HCT116 (cell line): ENCODE measurements at places on chromosomes 4 and X. TPM values are rescaled to one million over a fixed set of nuclear protein-coding genes. Genes with fewer than 3 reads are reported as not detected.
A peak's percentile ranks its signal among the peaks of the same experiment; 100 is the strongest.

EGF gene
- 0.57 TPM for total RNA-seq

GDPD2 gene
- not detected for total RNA-seq

ATP1B4 gene
- not detected for total RNA-seq

PRRG3 gene
- total RNA-seq, result not detected

CSAG1 gene
- 1.2 TPM for total RNA-seq

UGT2A1 gene
- total RNA-seq, result not detected

HGFAC gene
- 1.1 TPM for total RNA-seq

KIAA1210 gene
- total RNA-seq, result not detected

DIPK2B gene
- not detected for total RNA-seq

DNA sequence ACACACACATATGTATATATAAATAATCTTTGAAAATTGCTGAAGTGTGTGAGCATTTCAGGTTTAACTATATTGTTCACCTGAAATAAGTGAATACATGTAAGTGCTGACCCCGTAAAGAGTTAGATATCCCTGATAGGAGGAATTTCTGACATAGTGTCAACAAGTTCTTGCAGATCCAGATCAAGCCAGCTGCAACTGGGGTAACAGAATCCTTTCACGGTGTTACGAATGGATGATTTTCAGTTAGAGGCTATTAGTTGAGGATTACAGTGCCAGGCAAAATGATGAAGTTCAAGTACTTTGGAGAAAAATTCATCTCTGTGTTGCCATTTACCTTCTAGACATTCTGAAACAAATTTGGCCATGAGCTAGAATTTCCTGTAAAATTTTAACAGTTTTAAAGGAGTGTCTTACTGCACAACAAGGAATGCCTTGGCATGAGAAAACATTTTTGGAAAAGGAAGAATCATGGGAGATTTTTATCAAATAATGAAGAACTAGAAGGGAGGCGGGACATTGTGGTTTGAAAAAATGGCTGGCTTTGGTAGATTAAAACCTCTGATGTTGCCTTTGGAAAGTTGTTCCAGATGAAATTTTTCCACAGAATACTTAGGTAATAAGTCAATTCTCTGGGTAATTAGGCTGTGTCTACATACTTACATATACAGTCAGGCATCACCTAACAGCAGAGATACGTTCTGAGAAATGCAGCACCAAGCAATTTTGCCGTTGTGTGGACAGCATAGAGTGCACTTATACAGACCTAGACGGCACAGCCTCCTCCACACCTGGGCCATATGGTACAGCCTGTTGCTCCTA is 84.4 kb upstream of the FAT1 start:
- no peak for DNase-seq

DNA sequence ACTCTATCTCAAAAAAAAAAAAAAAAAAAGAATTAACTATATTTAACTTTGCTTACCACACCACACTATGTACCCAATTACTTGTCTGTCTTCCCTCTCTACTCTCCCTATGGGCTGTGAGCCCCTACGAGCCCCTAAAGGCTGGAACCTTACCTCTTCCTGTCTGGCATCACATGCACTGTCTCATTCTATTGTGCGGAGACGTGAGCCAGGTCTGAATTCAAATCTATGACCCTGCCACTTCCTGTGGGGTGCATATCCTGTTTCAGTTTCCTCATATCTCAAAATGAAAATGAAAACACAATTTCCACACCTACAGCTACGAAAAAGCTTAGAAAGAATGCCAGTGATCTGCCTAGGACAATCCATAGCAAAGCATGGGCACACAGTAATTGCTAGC is 42.9 kb upstream of the HS3ST1 start:
- DNase-seq, result no peak

DNA sequence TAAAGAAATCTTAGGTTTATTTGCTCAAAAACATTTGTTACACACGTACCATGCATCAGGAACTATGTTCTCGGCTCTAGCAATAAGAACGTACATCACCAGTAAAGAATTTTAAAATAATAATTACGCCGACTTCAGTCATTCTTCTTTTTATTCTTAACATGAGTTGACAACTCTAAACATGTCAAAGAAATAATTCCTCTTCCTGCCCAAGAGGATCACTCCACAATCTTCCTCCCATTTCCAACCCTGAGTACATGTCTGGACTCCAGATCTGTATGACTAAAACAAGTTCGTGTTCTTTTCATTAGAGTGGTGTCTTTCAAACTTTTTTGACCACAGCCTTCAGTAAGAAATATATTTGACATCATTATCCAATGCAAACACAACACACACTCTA is 201.6 kb upstream of the GRIA3 start:
- DNase-seq, result no peak

- DNase-seq, result no peak
Measured at GRCh38 chr4:98794565-98795205, 134.2 kb downstream of the EIF4E start.

GRCh38 chr4:182144626-182145333 is 98.4 kb upstream of the TENM3 start:
- DNase-seq, result no peak

DNA sequence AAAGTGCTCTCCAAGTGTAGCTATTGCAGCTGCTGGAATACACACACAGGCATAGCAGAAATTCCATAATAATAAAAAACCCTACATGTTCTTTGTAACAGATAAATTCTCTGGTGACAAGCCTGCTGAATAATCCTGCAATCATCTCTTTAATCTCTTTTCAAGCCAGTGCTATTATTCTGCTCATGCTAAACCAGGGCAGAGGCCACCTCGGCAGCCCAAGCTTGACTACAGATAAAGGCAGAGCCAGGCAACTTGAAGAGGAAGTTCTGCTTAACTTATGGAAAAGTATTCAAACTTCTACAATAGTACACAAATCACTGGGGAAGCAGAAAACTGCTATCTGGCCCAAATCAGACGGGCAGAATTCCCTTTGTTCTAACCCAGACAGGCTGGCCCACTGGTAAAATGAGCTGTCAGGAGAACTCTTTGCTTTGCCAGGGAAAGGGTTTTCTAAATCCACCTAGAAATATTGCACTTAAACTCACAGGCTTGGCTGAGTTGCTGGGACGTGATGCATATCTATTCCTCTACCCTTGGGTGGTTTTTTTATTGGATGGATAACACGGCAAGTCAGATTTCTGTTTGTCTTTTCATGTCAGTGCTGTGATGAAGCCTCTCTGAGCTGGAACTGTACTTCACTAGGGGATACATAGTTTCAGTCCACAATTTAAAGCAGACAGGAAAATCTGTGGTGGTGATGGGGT is 70.5 kb downstream of the GATB start:
- no peak for DNase-seq

- DNase-seq, result peak; percentile 16
Measured at GRCh38 chr4:77358315-77358928, 201.4 kb downstream of the CCNG2 start.

DNA sequence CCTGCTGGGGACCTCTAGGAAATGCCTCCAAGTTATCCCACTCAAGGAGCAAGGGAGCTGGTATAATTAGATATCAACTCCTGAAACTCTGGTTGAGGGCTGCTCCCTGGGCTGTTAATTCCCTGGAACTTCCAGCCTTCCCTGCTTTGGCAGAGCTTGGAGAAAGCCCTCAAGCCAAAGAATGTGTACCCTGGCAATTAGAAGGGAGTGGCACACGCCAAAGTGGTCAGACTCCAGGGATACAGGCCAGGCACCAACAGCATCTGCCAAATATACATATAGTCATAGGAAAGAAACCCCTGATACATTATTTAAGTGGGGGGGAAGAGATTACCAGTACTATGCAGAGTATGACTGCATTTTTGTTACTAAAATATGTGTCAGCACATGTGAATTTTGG is 616.8 kb downstream of the BCOR start:
- no peak for DNase-seq

DNA sequence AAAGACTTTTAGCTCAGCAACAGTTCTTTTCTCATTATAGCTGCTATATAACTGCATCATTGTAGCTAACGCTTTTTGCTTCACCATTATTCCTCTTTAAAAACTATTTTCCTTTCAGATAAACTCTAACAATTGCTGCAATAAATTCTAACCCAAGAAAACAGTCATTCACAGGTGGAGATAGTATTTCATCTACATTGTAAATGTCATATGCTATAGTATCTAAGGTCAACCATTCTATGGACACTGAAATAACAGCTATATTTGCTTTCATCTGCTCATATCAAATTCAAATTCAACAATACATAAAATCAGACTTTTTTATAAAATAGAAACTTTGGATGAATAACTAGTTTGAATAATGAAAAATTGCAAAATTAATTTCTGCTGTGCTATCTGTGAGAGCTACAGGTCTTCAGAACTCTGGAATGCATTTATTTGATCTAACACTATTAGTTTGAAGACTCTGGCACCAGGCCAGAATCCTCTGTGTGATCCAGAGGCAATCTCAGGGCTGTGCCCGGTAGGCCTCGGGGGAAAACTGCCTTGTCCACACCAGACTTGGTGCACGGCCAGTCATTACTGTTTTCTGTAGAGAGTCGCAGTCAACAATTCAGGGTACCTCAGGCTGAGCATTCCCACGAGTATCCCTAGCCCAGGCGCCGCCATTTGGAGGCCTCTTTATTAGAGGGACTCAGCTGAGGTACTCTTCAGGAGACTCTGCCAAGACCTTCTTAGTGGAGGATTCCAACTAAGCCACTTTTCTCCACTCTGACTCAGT is 332.4 kb downstream of the SLC7A11 start:
- DNase-seq, result no peak

- DNase-seq, result no peak
Measured at GRCh38 chr4:139083607-139083955, 68.0 kb downstream of the NOCT start.

DNA sequence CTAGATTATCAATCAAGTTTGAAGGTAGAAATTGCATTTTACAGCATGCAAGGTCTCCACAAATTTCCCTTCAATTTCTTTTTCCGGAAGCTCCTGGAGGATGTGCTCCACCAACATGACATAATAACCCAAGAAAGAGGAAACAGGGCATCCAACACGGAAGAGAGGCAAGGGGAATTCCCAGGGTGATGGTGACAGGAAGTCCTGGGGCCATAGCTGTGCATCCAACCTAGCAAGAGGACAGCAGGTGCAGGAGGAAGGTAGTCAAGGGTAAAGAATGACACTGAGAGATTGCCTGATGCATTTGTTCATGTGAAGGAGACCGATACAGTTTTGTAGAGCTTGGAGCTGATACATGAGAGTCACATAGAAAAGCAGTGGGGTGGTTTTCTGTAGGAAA is 115.7 kb upstream of the LSM6 start:
- DNase-seq, result no peak

DNA sequence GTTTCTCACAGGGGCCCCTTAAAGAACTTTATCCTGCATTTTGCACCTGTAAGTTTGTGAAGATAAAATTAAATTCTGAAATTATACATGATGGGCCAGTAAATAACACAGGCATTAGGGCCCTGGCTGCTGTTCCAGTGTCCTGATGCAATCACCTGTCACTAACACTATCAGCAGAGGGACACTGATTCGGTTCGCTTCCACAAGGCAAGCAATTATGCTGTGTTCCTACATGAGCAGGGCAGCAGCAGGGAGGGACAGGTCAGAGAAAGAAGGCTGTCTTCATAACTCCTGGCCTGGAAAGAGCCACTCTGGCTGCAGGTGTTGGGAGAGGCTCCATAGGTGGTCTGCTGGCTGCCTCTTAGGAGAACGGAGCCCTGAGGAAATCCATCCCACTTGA is 487.3 kb downstream of the MID1IP1 start:
- no peak for DNase-seq

DNA sequence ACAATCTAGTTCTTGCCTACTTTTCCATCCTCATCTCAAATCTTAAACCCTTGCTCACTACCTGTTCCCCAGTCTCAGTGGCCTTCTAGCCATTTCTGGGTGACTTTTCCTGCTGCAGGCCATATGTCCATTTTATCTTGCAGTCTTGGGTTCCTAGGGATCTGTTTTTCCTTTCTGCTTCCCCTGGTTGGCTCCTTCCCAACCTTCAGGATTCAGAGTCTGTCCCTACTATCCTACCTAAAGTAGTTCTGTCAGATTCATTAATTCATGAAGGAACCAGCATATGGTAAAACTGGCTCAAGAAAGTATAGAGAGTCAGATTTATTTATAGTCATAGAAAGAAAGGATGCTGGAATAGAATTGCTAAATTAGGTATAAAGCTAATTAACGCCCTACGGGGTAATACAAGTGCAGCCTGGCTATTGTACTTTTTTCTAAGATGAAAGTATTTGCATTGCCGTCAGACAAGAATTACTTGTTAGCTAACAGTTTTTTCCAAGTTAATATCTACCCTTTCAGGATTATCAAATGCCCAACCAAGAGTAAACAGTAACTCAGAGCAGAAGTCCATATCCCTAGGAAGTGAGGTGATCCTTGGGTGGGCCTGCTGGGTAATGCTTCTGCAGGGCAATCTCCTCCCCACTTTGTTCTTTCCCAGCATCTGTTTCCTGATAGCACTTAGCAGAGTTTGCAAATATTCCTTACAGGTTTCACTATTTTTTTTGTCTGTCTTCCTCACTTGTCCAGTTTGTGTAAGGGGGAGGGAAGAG is 63.6 kb downstream of the REPS2 start:
- DNase-seq, result no peak

- no peak for DNase-seq
Measured at GRCh38 chr4:6390356-6390755, 82.1 kb downstream of the PPP2R2C start.

GRCh38 chrX:95875661-95876060 is 809.0 kb upstream of the DIAPH2 start:
- DNase-seq, result no peak

DNA sequence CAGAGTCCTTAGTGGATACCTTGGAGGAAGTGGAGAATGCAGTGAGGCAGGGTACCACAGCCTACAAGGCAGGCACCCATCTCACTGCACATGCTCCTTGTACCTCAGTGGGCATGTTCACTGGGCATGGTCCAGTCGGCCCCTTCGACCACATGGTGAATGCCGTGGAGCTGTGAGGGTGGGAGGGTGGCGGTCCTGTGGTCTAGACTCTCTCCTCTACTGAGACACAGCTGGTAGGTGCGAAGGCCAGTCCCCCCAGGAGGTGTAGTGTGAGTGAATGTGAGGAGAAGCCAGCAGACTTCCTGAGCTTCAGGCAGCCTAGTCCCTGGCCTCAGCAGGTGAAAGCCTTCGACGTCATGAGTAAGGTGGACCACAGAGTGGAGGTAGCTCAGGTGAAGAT is 12.2 kb downstream of the XAGE2 start:
- DNase-seq, result no peak

GRCh38 chr4:16199093-16199492 is 27.2 kb downstream of the TAPT1 start:
- no peak for DNase-seq

GRCh38 chr4:38396845-38397547 is 267.0 kb upstream of the KLF3 start:
- no peak for DNase-seq
